ENCODE measurements at places on chromosomes 11 and 22. TPM values are rescaled to one million over a fixed set of nuclear protein-coding genes. Genes with fewer than 3 reads are reported as not detected.

- no peaks in the 10 kb centered on the region for H3K27me3 ChIP-seq
- H3K4me1 ChIP-seq: no peaks in the 10 kb centered on the region
- H3K36me3 ChIP-seq: no peaks in the 10 kb centered on the region
- no peak for DNase-seq
Observed at GRCh38 chr11:21511835-21512440, 680.9 kb upstream of the ANO5 start.

GRCh38 chr11:109384873-109385272, 37.1 kb upstream of the C11orf87 start:
- H3K27me3 ChIP-seq: no peaks in the 10 kb centered on the region
- no peaks in the 10 kb centered on the region for H3K36me3 ChIP-seq
- H3K4me1 ChIP-seq: no peaks in the 10 kb centered on the region
- H3K4me3 ChIP-seq: no peak overlapping the region

The THY1 gene
- 36.0 TPM for total RNA-seq

DNA sequence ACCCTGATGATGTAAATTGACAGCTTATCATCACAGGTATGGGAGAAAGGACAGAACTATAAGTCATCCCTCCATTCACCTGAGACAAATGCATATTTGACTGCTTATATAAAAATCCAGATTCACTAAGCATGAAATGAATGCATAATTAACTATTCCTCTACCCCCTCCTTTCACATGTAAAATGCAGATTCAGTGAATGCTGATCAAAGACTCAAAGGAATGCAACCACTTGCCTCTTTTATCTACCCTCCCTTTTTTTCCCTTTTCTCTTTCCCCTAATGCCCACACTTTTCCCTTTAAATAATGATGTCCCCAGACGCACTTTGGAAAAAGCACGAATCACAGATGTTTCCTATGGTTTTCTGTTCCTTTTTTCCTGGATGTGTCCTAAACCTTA, 4.5 kb upstream of the PLAAT4 start:
- peaks cover 19% of the 10 kb centered on the region for H3K4me1 ChIP-seq
- no peaks in the 10 kb centered on the region for H3K36me3 ChIP-seq
- no peaks in the 10 kb centered on the region for H3K27me3 ChIP-seq
- H3K4me3 ChIP-seq: no peak overlapping the region
- DNase-seq: no peak

The PRODH gene
- total RNA-seq: 2.0 TPM

- DNase-seq: no peak
- no peak overlapping the region for H3K27ac ChIP-seq
- no peaks in the 10 kb centered on the region for H3K4me1 ChIP-seq
- H3K27me3 ChIP-seq: no peaks in the 10 kb centered on the region
- H3K36me3 ChIP-seq: no peaks in the 10 kb centered on the region
- no peak overlapping the region for H3K4me3 ChIP-seq
Observed at GRCh38 chr22:39567135-39567946, 3.2 kb upstream of the CACNA1I start.

DNA sequence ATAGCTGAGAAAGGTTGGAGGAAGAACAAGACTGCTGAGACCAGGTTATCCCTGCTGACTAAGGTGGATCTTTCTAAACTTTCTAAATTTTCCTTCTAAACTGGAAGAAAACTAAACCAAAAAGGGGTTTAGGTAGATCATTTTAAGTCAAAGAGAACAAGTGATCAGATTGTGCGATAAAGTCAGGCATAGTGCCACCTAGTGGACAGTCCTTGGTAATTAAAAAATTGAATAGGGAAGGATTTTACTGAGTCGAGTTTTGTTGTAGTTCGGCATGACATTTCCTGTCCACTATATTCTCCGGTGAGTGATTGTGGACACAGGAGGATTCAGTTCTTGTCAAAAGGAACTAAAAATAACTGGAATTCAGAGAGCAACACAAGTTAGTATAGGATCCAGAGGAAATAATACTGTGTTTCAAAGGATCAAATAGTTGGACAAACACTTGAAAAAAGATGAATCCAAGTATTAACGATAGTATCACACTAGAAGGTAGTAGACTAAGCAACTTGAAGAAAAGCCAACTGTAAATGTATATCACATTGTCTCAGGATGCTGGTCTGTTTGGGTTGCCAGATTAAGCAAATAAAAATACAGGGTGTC, 1236.4 kb downstream of the FAM181B start:
- no peak overlapping the region for H3K27ac ChIP-seq
- no peak for DNase-seq
- no peaks in the 10 kb centered on the region for H3K27me3 ChIP-seq
- no peak overlapping the region for H3K4me3 ChIP-seq
- H3K36me3 ChIP-seq: no peaks in the 10 kb centered on the region
